B cell (primary cell): ENCODE measurements at places on chromosomes 16 and 17.

DNA sequence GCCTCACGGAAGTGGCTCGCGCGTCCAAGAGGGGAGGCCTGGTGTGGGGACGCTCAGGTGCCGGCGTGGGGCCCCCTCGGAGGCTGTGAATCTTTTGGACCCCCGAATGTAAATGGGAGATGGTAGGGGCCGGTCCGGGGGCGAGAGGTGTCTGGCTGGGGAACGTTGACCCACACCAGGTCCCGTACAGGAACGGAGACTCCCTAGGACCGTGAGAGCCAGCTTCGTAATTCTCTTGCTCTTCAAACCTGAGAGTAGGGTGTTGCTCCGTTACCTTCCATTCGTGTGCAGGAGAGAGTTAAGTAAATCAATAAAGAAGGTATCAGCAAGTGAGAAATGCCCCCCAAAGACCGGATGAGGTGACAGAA, 481 bp downstream of the LYRM1 start:
- no peak for DNase-seq

DNA sequence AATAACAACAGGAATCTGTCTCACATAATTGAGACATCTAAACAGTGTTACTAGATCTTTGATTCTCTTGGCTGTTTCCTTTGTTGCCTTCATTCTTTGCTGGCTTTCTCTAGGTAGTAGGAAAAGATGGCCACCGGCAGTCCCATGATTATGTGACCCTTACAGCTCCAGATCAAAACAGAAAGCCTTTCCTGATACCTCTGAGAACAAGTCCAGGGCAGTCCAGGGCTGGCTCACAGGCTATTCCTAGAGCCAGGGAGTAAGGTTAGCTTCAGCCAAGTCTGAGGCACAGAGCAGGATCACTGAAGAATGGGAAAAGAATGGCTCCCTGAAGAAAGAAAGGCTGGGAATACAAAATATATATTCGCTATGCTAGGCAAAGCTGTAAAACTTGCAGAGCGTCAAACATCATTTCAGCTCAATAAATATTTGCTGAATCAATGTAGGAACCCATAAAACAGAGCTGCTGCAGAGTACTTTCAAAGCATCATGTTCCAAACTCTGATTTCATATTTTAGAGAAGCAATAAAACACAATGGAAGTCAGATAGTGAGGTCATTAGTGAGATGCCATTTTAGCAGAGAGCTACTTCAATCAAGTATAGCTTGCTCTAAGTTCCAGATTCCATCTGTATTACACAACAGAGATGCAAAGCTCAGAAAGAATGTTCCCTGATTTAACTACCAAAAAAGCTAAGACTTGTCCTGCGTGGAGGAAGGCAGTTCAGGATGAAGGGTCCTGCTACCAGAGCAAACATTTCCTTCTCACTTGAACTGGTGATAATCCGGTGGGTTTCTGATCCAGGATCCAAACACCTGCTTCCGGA, 23.4 kb downstream of the ADAT1 start:
- DNase-seq = no peak

DNA sequence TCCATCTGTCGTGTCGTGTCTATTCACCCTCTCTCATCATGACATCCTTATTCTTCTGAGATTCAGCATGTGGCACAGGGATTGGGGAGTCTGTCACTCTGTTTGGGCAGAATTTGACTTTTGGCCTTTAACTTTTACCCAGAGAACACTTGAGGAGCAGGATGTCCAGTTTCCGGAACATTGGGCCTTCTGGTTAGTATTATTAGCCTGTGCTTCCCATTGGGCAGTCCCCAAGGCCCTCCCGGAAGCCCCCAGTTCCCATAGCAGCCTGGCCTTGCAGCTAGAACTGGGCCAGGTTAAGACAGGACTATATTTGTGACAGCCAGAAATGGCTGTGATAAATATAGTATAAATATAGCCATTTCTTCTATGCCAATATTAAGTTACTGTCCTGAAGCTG, 9.6 kb downstream of the SCN4A start:
- DNase-seq = no peak

- DNase-seq = no peak
Measured at GRCh38 chr17:18234853-18235380, 9.5 kb downstream of the LLGL1 start.

- DNase-seq = no peak
Measured at GRCh38 chr16:69240331-69240730, 53.4 kb downstream of the SNTB2 start.

DNA sequence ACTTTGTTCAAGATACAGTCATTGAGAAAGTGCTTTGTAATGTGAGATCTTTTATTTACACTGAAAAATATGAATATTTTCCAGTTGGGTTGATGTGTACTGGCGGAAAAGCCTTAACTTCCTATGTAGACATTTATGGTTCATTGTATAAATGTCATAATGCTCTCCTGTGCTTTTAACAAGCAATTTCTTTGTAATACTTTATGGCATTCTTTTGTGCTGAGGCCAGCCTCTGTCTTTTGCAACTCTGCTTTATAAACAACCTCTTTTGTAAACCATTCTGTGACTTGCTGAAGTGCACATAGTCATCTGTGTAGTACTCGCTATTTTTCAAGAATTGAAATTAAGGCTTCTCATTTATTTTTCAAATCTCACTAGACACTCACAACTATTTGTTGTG, 291.2 kb downstream of the CDH11 start:
- DNase-seq = no peak

- no peak for DNase-seq
Measured at GRCh38 chr16:4495766-4496165, 19.6 kb downstream of the HMOX2 start.

- DNase-seq = peak; percentile 93
Measured at GRCh38 chr16:2486645-2487516, 12.0 kb downstream of the TBC1D24 start.

- peak; percentile 49 for DNase-seq
Measured at GRCh38 chr17:45018848-45019711, 32.4 kb downstream of the DCAKD start.

- DNase-seq = no peak
Measured at GRCh38 chr16:89522287-89522686, 14.1 kb downstream of the SPG7 start.

DNA sequence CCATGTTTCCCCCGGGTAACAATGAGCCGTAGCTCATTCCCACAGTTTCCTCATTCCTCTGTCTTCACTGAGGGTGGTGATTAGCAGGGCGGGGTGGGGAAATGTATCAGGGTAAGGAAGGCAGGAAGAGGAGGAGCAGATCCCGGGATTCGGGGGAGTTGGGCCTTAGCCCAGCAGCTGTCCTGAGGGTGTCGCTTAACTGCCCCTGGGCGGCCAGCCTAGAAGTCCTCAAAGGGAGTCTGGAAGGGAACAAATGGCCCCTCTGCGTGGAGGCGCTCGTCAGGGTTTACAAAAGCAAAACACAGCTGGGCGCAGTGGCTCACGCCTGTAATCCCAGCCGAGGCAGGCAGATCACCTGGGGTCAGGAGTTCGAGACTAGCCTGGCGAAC, 14.3 kb downstream of the MLYCD start:
- no peak for DNase-seq

DNA sequence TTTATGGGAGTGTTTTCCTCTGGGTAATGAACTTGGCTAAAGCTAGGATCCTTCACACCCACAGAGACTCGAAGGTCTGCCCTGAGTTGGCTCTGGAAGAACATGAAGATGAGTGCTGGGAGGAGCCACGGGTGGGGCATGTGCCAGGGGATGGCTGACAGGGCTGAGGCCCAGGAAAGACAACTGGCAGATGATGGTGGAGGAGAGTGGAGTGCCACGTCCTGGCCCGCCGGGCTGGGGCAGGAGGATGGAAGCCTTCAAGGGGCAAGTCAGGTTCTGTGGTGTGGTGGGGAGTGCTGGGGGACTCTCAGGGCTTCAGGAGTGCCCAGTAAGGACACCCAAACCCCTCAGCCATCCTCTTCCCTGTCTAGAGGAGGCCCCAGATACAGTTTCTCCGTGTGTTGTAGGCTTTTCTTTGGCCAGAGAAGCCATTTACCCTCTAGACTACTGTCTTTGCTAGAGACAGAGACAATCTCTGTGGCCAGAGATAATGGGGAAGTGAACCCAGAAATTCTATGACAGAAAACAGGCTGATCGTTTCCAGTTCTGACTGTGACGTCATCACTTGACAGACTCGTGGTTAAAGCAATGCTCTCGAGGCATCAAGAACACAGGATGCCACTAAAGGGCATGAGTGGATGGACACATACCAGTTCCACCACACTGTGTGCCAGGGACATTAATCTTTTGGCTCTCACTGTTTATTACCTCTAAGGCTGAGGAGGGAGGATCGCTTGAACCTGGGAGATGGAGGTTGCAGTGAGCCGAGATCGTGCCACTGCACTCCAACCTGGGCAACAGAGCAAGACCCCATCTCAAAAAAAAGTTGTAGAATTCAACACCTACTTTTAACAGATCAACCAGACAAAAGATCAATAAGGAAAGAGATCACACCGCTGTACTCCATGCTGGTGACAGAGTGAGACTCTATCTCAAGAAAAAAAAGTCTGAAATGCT, 18.6 kb upstream of the SLC5A10 start:
- DNase-seq = peak; percentile 65
